ENCODE measurements at places on chromosomes 13 and 19.

- no peaks in the 10 kb centered on the region for H3K36me3 ChIP-seq
- H3K27me3 ChIP-seq = no peaks in the 10 kb centered on the region
- DNase-seq = no peak
- H3K4me3 ChIP-seq = no peak overlapping the region
- H3K27ac ChIP-seq = no peak overlapping the region
These were observed 823.6 kb downstream of the DIAPH3 start for GRCh38 chr13:59340151-59340550.

GRCh38 chr13:49645451-49645850, 17.1 kb downstream of the ARL11 start:
- no peaks in the 10 kb centered on the region for H3K4me1 ChIP-seq
- H3K4me3 ChIP-seq = no peak overlapping the region
- no peaks in the 10 kb centered on the region for H3K36me3 ChIP-seq
- DNase-seq = no peak
- H3K27me3 ChIP-seq = no peaks in the 10 kb centered on the region

GRCh38 chr19:37691881-37692504, 27.6 kb downstream of the ZNF607 start:
- no peaks in the 10 kb centered on the region for H3K27me3 ChIP-seq
- DNase-seq = peak; percentile 88
- H3K4me3 ChIP-seq = peak overlapping the region; percentile 60

DNA sequence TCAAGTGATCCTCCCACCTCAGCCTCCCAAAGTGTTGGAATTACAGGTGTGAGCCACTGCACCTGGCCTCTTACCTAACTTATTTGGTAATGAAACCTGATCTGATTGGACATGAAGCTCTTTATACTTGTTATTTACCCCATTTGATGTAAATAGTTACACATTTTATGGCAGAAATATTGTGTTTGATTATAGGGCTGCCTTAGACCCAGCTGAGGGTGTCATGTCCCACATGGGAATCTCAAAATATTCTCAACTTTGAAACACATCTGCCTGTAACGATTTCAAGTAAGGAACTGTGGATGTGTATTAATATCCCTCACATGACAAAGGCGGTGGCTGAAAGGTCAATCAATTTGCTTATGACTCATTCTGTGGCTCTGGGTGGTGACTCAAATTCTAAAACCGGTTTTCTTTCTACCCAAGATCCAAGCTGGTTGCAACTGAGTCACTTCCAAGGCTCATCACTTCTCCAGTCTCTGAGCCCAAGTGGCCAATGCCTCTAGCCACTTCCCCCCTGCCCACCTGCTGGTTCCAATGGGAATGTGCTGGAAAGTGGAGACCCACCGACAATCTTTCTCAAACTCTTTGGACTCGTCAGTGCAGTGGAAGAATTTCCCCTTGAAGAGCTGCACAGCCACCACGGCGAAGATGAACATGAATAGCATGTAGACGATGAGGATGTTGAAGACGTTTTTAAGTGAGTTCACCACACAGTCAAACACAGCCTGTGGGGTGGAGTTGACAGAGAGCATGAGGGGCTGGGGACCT, 110.9 kb downstream of the IER2 start:
- no peak overlapping the region for H3K27ac ChIP-seq
- no peaks in the 10 kb centered on the region for H3K4me1 ChIP-seq
- H3K36me3 ChIP-seq = no peaks in the 10 kb centered on the region
- H3K27me3 ChIP-seq = no peaks in the 10 kb centered on the region
- no peak overlapping the region for H3K4me3 ChIP-seq

DNA sequence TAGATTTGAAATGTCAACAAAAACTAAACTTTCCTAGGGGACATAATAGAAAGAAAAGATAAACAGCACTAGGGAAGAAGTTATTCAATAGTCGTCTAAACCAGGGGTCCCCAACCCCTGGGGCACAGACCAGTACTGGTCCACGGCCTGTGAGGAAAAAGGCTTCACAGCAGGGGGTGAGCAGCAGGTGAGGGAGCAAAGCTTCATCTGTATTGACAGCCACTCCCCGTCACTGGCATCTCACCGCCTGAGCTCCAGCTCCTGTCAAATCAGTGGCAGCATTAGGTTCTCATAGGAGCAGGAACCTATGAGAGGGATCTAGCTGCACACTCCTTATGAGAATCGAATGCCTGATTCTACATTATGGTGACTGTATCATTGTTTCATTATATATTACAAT, 382.7 kb downstream of the MYO16 start:
- H3K4me3 ChIP-seq = no peak overlapping the region
- no peak overlapping the region for H3K27ac ChIP-seq
- no peaks in the 10 kb centered on the region for H3K36me3 ChIP-seq
- peak; percentile 11 for DNase-seq
- H3K27me3 ChIP-seq = no peaks in the 10 kb centered on the region
- H3K4me1 ChIP-seq = peaks cover 2% of the 10 kb centered on the region

GRCh38 chr19:29089315-29089870, 123.6 kb downstream of the UQCRFS1 start:
- no peaks in the 10 kb centered on the region for H3K27me3 ChIP-seq
- H3K36me3 ChIP-seq = no peaks in the 10 kb centered on the region
- no peak overlapping the region for H3K4me3 ChIP-seq
- DNase-seq = no peak

DNA sequence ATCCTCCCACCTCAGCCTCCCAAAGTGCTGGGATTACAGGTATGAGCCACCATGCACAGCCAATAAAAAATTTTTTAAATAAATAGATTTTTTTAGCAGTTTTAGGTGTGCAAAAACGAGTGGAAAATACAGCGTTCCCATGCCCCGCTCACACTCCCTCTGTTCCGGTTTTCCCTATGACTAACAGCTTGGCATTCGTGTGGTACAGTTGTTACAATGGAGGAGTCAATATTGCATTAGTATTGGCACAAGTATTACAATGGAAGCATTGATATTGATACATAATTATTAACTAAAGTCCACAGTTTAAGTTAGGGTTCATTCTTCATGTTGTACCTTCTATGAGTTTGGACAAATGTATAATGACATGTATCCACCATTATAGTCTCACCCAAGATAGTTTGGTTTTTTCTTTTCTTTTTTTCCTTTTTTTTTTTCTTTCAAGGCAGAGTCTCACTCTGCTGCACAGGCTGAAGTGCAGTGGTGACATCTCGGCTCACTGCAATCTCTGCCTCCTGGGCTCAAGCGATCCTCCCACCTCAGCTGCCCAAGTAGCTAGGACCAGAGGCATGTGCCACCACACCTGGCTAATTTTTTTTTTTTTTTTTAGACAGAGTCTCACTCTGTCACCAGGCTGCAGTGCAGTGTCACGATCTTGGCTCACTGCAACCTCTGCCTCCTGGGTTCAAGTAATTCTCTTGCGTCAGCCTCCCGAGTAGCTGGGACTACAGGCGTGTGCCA, 15.4 kb upstream of the RAB20 start:
- H3K27ac ChIP-seq = no peak overlapping the region
- H3K36me3 ChIP-seq = no peaks in the 10 kb centered on the region
- H3K27me3 ChIP-seq = no peaks in the 10 kb centered on the region
- DNase-seq = no peak

- no peaks in the 10 kb centered on the region for H3K4me1 ChIP-seq
- no peaks in the 10 kb centered on the region for H3K27me3 ChIP-seq
- no peaks in the 10 kb centered on the region for H3K36me3 ChIP-seq
- no peak overlapping the region for H3K4me3 ChIP-seq
These were observed 341.2 kb downstream of the HS6ST3 start for GRCh38 chr13:96431044-96431581.

GRCh38 chr13:91922969-91923592, 524.7 kb downstream of the GPC5 start:
- H3K4me3 ChIP-seq = no peak overlapping the region
- DNase-seq = peak; percentile 51
- H3K36me3 ChIP-seq = no peaks in the 10 kb centered on the region
- no peaks in the 10 kb centered on the region for H3K27me3 ChIP-seq
- H3K27ac ChIP-seq = no peak overlapping the region

GRCh38 chr19:38786572-38787265, 2.3 kb upstream of the LGALS7B start:
- H3K27me3 ChIP-seq = no peaks in the 10 kb centered on the region
- H3K27ac ChIP-seq = no peak overlapping the region
- no peaks in the 10 kb centered on the region for H3K36me3 ChIP-seq
- no peak for DNase-seq
- no peaks in the 10 kb centered on the region for H3K4me1 ChIP-seq

DNA sequence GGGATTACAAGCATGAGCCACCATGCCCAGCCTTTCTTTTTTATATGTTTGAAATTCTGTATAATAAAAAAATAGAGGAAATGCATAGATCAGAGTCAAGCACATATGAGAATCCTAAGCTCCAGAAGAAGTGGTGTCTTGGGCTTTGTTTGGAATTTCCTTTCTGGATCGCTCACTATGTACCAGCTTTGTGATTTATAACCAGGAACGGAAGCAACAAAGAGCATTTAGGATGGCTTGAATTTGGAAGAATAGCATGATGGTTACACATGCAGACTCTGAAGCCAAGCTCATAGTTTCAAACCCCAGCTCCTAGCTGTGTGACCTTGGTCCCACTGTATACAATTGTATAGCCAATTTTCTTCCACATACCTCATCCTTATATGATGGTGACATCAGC, 28.0 kb upstream of the SLC15A1 start:
- no peaks in the 10 kb centered on the region for H3K36me3 ChIP-seq
- no peak for DNase-seq
- H3K27ac ChIP-seq = no peak overlapping the region
- H3K27me3 ChIP-seq = no peaks in the 10 kb centered on the region

DNA sequence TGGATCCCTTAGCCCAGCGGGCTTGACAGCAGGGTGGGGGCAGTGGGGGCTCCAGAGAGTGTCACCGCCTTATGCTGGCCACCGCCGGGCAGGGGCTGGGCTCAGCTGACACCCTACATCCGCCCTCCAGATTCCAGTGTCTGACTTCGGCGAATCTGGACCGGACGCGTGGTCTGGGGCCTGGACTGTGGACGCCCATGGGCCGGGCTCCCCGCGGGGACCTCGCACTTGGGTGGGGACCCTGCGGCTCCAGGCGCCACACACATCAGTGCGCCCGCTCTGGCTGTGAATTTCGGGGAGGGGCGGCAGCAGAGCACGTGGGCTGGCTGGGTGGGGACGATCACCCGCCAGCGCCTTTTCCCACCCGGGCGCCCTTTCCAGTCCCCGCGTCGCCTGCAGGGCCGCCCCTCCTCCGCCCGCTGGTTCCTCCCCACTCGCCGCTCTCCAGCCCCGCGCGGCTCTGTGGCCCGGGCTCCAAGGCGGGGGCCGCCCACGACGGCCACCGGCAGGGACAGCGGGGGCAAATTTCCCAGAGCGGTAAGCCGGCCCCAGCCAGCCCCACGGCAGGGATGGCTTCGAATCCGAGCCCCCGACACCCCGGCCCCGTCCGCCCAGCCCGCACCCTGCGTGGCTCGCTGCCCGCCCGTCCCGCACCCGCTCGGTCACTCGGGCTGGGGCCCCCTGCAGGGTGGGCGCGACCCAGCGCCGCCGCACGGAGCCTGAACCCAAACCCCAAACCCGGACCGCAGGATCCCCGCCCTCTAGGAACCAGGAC, 23.3 kb upstream of the ZNF99 start:
- H3K27me3 ChIP-seq = no peaks in the 10 kb centered on the region
- H3K36me3 ChIP-seq = no peaks in the 10 kb centered on the region
- no peaks in the 10 kb centered on the region for H3K4me1 ChIP-seq

DNA sequence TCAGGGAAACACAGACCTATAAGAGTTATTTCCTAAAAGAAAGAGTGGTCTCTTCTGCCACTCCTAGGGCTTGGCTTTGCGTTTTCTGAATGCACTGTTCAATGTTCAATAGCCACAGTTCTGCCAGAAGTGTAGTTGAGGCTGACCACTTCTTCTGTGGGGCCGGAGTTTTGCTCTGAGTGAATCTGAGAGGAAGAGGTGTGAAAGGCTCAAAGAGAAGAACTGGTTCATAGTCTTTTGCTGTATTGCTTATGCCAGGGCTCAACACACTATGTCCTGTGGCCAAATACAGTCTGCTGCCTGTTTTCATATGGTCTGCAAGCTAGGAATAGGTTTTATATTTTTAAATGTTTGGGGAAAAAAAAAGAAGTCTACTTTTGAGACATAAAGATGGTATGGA, 128.2 kb downstream of the STOML3 start:
- no peak for DNase-seq
- no peaks in the 10 kb centered on the region for H3K4me1 ChIP-seq
- H3K36me3 ChIP-seq = no peaks in the 10 kb centered on the region
- no peak overlapping the region for H3K4me3 ChIP-seq
- H3K27ac ChIP-seq = no peak overlapping the region
- no peaks in the 10 kb centered on the region for H3K27me3 ChIP-seq

- no peak overlapping the region for H3K4me3 ChIP-seq
- no peaks in the 10 kb centered on the region for H3K27me3 ChIP-seq
- no peak overlapping the region for H3K27ac ChIP-seq
These were observed 12.5 kb upstream of the CYP2A6 start for GRCh38 chr19:40862785-40863184.

- H3K27me3 ChIP-seq = no peaks in the 10 kb centered on the region
- no peaks in the 10 kb centered on the region for H3K36me3 ChIP-seq
- no peaks in the 10 kb centered on the region for H3K4me1 ChIP-seq
- no peak overlapping the region for H3K27ac ChIP-seq
- no peak for DNase-seq
These were observed 11.3 kb upstream of the ITM2B start for GRCh38 chr13:48221686-48222187.

GRCh38 chr13:36917311-36917710, 2.7 kb downstream of the SMAD9 start:
- DNase-seq = no peak
- H3K27ac ChIP-seq = no peak overlapping the region
- H3K27me3 ChIP-seq = no peaks in the 10 kb centered on the region
- no peak overlapping the region for H3K4me3 ChIP-seq

DNA sequence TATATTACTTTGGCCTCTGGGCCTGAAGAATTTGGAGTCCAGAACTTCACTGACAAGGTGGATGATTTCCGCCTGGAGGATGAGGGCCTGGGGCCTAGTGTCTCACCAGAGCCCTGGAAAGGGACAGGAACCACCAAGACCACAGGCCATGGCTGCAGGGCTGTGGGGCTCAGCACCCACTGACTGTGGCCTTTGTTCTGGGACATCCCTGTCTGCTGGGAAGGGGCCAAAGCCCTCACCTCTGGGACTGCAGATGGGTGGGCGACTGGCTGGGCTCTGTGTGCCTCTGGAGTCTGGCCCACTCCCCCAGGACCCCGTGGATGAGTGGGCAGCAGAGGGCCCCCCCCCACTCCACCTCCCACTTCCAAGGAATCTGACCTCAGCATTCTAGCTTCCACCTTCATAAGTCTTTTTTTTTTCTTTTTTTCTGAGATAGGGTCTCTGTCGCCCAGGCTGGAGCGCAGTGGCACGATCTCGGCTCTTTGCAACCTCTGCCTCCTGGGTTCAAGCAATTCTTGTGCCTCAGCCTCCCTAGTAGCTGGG, 20.3 kb downstream of the CHST8 start:
- H3K27me3 ChIP-seq = no peaks in the 10 kb centered on the region
- H3K4me1 ChIP-seq = peaks cover 2% of the 10 kb centered on the region
- no peak overlapping the region for H3K27ac ChIP-seq
- H3K4me3 ChIP-seq = no peak overlapping the region
- H3K36me3 ChIP-seq = no peaks in the 10 kb centered on the region

DNA sequence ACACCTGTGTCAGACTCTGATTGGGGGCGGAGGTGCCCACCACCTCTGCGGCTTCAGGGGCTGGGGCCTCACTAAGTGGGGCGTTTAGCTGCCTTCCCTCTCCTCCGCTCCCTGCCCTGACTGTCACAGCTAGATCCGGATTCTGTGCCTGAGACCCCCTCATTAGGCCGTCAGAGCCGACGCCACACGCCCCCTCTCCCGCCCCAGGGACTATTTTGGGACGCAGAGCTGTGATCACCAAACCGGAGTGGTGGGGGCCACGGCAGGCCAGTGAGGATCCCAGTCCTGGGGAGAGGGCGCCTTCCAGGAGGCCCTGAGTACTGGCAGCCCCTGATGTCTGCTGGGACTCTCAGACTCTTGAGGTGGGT, 762 bp downstream of the KANK3 start:
- H3K36me3 ChIP-seq = no peaks in the 10 kb centered on the region
- no peaks in the 10 kb centered on the region for H3K4me1 ChIP-seq
- no peak overlapping the region for H3K27ac ChIP-seq
- no peak for DNase-seq
- H3K27me3 ChIP-seq = no peaks in the 10 kb centered on the region
